Myocyte (in vitro differentiated cells): ENCODE measurements at places on chromosomes 7 and 10.

DNA sequence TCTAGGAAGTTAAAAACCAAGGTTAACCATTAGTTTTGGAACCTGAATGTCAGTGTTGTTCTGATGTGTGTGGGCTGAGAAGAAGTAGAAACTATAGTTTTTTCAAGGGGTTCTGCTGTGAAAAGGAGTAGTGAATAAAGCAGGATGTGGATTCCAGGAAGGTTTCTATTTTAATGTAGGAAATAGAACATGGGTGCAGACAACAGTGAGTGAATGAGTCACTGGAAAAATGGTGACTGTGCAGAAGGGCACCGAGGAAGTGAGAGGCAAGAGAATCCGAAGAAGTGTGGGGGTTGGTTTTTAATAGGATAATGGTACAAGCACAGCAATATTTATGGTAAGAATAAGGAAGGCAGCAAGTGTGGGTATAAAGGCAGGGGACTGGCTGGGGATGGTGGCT, 120.4 kb downstream of the ARHGAP21 start:
- peak; percentile 27 for DNase-seq

DNA sequence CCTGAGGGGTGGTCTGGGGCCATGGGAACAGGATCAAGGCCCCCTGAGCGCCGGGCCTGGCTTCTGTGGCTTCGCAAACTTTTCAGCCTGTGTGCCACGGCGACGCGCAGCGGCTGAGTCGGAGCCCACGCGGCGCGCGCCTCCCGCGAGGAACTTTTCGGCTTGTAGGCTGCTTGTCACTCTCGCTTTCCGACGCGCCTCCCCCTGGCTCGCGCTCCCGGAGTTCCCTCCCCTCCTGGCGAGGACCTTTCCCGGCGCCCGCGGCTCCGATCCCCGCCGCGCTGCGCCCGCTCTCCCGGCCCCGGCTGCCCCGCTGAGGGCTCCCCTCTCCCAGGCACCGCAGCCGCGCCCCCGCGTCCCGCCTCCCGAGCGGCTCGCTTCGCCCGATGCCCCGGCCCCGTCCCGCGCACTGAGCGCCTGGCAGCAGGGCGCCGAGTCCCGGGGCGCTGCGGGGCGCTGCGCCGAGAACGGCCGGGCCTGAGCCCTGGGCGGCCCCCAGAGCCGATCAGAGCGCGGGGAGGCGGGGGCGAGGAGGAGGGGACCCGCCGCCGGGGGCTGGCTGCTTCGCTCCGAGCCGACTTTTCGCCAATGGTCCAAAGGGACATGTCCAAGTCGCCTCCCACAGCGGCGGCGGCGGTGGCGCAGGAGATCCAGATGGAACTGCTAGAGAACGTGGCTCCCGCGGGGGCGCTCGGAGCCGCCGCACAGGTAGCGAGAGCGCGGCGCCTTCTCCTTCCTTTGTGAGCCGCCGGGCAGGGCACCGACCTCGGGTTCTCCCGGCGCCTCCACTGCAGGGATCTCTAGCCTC, at the start of gene CACNB2:
Gene CACNB2 (plus strand): TSS at position 276 of the 808 bp plus-strand sequence.
- DNase-seq = peak; percentile 14

DNA sequence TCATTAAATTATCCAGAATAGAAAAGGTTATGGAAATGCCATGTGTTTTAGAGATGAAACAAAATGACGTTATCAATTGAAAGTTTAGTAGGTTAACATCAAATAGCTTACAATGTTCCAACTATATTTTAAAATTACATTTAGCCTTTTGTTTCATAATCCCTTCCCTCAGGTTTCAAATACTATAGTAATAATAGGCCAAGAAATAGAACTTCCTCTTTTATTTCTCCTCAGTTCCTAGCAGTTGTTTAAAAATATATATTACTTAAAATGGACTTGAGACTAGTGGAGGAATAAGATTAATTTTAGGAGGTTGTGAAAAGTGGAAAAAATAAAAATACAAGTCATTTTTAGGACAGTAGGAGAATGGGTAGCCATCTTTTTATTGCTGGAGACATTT, 16.4 kb upstream of the PDSS1 start:
- DNase-seq = no peak

DNA sequence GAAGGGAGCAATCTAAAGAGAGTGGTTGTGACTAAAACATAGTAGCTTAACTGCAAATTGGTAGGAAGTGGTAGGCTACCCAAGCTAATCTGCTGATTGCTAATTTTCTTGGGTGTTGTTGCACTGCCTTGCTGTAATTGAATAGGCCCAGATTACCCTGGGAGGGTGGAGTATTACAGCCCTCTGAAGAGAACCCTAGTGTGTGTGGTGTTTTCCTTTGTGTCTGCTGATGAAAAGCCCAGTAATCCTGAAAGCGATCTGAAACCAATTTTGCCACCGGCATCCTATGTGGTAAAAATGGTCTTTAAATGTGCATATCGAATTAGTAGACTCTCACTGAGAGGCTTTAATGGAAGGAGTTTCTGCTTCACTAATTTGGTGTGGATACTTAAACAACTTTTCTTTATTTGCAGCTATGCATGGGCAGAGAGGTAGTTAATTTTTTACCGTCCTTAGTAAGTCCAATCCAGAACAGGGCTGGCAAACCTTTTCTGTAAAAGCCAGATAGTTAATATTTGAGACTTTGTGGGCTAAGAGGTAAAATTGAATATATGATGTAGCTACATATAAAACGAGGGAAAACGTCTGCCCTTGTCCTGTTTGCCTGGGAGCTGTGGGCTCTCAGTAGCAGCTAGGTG, 92.5 kb downstream of the CSTF2T start:
- no peak for DNase-seq

GRCh38 chr7:45662018-45662417, 87.8 kb downstream of the ADCY1 start:
- no peak for DNase-seq

DNA sequence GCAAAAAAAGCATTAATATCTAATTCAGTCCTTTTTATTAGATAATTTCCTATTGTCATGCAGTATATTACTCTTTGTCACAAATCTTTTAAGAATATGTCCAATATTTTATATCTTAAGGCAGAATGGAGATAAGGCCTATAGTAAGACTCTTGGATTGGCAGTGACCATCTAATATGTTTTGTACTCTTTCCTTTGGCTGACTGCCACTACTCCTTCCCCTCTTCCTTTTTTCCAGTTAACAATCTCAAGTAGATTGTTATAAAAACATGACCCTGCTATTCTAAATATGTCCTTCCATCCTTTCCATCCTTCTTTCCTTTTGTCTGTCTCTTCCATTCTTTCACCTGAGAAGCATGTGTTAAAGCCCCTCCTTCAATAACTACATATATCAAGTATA, 92.8 kb upstream of the TMEM168 start:
- DNase-seq = peak; percentile 21
